ENCODE measurements at places on chromosomes 3 and 15. TPM values are rescaled to one million over a fixed set of nuclear protein-coding genes. Genes with fewer than 3 reads are reported as not detected.

DNA sequence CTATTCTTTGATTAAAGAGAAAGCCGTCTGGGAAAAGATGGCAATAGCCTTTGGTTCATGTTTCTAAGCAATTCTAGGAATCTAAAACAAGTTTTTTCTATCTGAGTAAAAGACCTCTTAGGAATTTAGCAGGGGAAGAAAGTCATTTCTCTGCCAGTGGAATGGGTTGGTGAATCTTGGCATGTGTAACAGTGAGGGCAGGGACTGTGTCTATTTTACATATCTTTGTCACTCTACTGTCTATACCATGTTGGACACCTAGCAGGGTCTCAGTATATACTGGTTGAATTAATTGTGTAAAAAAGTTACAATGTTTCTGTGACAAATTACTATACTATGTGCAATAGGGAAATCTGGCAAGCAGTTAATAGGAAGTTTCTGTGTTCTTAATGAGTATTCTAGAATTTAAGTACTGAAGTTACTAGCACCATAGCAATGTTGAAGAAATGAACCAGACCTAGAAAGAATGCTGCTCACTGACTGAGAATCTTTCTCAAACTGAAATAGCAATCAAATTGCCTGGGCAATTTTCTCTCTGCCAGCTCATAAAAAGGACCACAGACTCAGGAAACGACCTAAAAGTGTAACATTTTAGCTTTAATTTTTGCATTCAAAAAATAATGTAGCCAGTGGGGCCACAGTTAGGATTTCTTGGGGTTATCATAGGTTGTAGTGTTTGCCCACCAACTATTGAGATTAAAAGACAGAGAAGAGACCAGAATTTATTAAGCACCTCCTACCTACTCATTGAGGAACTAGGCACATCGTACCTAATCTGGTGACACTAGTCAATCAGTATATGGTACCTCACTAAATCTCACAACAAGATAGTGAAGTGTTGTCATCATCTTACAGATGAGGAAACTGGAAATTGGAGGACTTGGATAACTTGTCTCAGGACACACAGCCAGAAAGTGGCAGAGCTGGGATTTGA lies 56.2 kb upstream of the LEKR1 start:
- DNase-seq, result no peak

DNA sequence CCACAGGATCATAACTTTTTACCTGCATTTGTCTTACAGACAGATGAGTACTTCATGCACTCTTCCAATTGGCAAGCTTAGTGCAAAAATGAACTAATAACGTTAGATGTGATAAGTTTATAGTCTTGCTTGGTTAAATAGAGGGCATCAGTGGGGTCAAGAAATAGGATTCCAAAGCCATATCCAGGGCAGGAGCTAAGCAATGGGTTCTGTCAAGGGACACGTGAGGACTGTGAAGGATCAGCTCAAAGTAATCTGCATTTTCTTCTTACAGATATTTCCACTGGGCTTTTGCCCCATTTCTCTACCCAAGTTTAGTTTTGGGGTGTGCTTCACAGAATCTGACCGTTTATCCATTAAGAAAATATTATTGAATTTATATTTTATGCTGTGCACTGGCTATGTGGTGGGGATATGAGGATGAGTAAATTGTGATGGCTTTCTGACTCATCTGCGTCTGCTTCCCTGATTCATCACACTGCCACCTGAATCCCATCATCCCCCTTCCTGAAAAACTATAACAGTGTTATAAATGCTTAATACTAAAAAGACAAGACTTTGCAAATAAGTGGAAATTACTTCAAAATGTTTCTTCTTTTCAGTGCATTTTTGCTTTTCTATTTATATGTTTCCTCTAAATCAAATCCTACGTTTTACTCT lies 17.5 kb downstream of the PPP2R3A start:
- DNase-seq, result no peak

- peak; percentile 52 for DNase-seq
Measured at GRCh38 chr3:15427981-15428380, 583 bp downstream of the EAF1 start.

GRCh38 chr15:60966316-60966715 lies 262.8 kb downstream of the RORA start:
- DNase-seq, result no peak

DNA sequence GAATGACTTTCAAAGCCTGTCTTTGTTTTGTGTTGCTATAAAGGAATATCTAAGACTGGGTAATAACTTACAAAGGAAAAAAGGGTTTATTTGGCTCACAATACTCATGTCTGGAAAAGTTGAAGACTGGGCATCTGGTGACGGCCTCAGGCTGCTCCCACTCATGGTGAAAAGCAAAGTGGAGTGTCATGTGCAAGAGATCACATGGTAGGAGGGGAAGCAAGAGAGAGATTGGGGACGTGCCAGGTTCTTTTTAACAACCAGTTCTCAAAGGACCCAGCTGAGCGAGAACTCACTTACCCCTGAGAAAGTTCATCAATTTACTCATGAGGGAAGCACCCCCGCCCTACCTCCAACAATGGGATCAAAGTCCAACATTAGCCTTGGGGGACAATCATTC lies 929.4 kb downstream of the ROBO1 start:
- no peak for DNase-seq

- DNase-seq, result no peak
Measured at GRCh38 chr3:107928084-107928445, 162.8 kb downstream of the CD47 start.

- no peak for DNase-seq
Measured at GRCh38 chr15:89799918-89800498, 14.6 kb downstream of the ANPEP start.

DNA sequence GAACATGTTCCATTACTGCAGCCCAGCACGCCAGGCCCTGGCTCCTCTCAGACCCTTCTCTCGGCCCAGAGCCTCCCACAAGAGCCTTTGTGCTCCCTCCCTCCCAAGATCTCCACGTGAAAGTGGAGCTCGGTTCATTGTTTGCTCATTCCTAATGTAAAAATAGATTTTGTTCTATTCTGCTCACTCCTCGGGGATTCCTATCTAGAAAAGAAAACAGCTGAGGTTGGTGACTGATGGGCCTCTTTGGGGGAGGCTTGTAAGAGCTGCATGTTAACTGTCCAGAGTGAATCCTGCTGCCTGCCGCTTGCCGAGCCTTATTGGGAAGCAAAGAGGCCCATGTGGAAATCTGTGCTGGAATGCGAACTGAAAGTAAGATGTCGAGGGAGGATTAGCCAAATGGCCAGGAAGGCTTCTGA lies 267.1 kb downstream of the LRTM1 start:
- DNase-seq, result no peak

DNA sequence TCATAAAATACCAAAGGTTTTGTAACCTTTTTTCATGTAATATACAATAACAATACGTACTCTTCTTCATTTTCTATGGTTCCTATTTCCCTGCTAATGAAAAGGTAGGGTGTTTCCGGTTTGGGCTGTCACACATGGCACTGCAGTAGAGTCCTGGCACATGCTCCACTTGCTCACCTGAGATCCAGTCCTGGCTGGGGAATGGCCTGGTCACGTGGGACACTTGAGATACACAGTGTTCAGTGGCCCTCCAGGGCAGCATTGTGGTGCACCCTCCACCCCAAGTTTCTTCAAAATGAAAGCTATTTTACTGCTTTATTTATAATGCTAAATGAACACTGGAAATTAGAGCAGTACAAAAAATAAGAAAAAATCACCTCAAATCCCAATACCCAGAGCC lies 23.2 kb downstream of the MRPS25 start:
- no peak for DNase-seq

DNA sequence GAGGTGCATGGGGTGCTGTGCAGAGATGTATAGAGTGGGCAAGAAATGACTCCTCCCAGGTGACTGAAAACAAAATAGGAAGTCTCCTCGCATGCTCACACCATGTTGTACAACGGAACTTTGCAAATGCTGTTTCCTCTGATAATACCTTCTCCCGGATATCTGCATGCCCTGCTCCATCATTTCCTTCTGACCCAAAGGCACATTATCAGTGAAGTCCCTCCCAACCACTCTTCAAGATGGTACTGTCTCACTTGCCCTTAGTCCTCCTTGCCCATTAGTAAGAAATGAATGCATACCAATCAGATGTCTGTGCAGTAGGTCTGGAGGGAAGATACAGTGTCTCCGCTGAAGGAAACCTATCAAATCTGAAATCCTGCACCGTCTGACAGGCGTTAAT lies 12.0 kb downstream of the TMED3 start:
- DNase-seq, result no peak

GRCh38 chr3:43855674-43856299 lies 165.0 kb downstream of the ABHD5 start:
- DNase-seq, result peak; percentile 63

DNA sequence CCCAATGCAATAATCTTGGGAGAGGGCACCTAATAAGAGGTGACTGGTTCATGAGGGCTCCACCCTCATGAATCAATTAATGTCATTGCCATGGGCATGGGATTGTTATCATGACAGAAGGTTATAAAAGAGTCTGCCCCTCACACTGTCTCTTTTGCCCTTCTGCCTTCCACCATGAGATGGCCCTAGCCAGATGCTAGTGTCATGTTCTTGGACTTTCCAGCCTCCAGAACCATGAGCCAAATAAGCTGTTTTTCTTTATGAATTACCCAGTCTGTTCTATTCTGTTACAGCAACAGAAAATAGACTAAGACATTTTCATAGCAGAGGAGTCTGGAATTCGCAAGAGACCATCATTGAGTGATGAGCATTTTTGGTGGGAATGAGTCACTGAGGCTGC lies 16.0 kb upstream of the RAD18 start:
- DNase-seq, result no peak

DNA sequence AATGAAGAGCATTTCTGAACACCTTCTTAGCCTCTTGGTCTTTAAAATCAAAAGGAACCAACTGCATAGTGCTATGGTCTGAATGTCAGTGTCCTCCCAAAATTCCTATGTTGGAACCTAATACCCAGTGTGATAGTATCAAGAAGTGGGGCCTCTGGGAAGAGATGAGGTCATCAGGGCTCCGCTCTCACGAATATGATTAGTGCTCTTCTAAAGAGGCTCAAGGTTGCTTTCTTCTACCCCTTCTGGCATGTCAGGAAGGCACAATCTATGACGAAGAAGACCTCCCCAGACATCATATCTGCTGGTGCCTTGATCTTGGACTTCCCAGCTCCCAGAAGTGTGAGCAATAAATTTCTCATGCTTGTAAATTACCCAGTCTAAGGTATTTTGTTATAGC lies 209.5 kb downstream of the MAGI1 start:
- DNase-seq, result no peak

DNA sequence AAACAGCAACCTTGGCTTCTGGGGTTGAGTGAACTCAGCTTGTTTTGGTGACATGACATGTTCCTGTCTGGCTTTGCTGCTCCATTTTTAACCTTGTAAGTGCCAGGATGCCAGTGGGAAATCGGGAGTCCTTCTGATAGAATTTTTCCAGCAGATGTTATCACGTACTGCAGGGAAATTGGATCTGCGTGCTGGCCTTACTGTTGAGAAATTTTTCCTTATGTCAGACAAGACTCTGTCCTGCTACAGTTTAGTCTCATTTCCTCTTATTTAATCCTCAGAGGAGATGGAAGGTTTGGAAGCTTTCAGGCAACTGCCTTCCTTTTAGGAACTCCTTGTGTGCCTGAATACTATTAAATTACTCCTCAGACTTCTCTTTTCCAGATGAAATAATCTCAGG lies 80.6 kb downstream of the PGPEP1L start:
- DNase-seq, result no peak

Gene UACA
- 13.7 TPM for total RNA-seq

Gene MCF2L2
- 0.13 TPM for total RNA-seq

Gene TMCO5A
- not detected for total RNA-seq
